ENCODE measurements at places on chromosomes 6 and 20.

GRCh38 chr20:14979453-14979986, 642.1 kb upstream of the FLRT3 start:
- DNase-seq = no peak

DNA sequence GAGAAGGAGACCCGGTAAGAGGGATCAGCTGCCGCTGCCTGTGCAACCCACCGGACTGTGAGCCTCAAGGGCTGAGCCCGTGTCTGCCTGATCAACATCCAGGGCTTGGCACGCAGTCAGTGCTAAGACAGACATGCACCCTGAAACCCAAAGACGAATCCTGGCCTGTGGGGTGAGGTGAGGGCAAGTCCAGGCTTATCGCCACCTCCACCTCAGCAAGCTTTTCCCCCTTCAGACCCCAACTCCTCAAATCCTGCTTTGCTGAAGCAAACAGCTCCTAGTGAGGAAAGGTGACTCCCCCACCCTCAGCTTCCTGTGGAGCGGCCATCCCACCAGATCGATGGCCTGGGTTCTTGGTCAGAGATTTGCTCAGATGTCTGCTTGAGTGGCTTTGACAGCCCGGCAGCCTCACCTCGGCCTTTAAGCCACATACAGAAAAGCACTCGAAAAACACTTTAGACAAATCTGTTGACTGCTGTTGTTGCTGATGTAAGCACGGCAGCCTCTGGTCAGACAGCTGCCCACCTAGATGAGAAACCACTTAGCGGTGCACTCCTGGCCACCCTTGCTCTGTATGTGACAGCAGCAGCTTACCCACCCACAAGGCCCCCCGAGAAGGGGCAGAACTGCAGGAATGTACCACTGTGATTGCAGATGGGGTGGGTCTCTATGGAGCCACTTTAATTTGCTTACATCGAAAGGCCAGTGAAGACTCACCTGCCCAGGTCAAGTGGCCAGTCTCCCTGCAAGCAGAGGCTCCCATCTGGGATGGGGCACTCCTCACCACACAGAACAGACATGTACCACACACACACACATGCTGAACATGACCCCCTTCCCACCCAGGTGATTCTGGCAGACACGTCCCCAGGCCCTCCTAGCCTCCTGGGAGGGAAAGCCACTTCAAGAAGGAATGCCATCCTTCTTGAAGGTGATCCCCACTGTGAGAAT, 14.8 kb downstream of the MTCH1 start:
- no peak for DNase-seq

GRCh38 chr20:5080384-5080877, 39.3 kb downstream of the PCNA start:
- peak; percentile 89 for DNase-seq

DNA sequence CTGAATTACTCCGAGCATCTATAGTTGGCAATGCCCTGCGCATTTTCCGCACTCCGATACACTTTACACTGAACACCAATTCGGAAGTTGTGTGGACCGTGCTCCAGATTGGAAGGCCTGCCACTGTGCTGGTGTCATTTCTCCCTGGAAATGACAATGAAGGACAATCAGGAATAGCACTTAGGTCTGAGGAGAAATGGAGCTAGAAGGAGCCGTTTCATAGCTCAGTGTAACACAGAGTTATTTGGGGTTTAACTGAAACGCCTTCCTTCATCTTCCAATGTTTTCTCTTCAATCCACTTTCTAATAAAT, 501 bp upstream of the PLA2G7 start:
- no peak for DNase-seq

GRCh38 chr6:96521306-96521643, 331 bp upstream of the UFL1 start:
- no peak for DNase-seq

GRCh38 chr20:36173451-36173933, 19.0 kb downstream of the EPB41L1 start:
- no peak for DNase-seq

- no peak for DNase-seq
Measured at GRCh38 chr6:169906004-169906687, 154.7 kb downstream of the ERMARD start.

DNA sequence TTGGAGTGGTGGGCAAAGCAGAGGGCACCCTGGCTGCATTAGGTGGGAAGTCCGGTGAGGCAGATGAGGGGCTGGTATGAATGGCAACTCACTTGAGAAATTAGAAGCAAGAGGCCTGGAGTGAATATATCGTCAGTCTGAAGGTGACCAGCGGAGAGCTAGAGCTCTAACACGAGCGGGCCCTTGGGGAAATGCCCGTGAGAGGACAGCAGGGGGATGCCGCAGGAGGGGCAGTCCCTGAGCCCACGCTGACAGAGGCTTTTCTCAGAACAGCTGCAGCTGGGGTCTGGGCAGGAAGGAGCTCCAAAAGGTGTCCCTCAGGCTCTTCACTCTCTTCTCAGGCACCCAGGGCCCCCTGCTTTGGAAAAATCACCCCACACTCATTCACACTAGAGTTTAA, 32.0 kb upstream of the CD93 start:
- DNase-seq = no peak

GRCh38 chr6:74853991-74854390, 351.9 kb downstream of the COL12A1 start:
- DNase-seq = no peak

GRCh38 chr6:147906361-147906760, 397.9 kb downstream of the SAMD5 start:
- no peak for DNase-seq

- peak; percentile 41 for DNase-seq
Measured at GRCh38 chr6:153108315-153108714, 22.8 kb downstream of the RGS17 start.

DNA sequence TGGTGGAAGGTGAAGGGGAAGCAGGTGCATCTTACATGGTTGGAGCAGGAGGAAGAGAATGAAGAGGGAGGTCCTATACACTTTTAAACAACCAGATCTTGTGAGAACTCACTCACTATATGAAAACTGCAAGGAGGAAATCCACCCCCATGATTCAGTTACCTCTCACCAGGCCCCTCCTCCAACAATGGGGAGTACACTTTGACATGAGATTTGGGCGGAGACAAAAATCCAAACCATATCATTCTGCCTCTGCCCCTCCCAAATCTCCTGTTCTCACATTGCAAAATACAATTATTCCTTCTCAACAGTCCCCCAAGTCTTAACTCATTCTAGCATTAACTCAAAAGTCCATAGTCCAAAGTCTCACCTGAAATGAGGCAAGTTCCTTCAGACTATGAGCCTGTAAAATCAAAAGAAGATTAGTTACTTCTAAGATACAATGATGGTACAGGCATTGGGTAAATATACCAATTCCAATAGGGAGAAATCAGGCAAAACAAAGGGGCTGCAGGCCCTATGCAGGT, 60.5 kb downstream of the EDN1 start:
- no peak for DNase-seq

DNA sequence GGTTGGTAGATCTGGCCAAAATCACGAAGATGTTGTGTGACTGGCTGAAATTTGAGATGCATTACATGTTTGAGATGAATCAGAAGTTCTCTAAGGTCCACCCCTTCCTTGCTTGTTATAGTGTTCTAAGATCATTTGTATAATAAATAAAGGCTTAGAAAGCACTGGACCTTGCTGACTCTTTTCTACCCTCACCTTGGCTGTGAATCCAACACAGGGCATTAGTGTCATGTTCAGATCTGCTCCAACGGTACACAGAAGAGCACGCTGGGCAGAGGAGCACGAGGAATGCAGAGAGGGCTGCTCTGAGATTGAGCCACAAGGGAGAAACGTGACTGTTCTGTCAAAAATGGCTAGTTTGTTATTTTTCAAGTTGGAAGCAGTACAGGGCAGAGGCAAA, 169.5 kb upstream of the HDAC2 start:
- no peak for DNase-seq

- no peak for DNase-seq
Measured at GRCh38 chr6:17861361-17861760, 126.1 kb downstream of the KIF13A start.

DNA sequence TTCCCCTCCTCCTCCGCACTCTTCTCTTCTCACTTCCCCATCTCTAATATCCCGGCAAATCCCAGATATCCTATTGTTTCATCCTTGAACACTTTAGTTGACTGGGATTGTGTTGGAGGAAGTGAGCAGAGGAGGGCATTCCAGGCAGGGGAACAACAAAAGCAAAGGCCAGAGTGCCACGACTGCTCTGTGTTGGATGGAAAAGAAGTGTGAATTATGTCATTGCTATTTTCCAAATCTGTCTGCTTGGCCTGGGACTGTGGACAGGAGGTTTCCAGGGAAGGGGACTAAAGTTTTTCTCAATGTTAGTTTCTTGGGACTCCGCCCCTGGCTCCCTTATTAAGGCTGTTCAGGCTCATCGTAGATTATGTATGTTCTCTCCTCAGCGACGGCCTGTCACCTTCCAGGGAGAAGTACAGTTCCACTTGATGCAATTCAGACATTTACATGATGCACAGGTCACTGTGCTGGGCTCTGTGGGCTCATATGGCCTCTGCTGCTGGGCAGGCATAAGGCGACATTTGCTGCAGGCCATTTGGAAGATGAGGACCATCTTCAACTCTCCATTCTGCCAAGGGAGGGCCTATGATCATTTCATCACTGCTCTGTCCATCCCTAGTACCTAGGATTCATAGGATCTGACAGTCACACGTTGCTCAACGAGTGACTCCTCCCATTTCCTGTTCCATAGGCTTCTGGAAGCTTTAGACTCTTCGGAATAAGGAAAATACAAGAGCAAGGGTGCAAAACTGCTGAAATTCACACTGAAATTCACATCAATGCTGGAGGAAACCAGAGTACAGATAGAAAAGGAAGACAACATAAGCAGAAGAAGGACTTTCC, 99.1 kb upstream of the KCNK16 start:
- no peak for DNase-seq

GRCh38 chr20:25272223-25273000, 24.5 kb downstream of the PYGB start:
- no peak for DNase-seq

- peak; percentile 61 for DNase-seq
Measured at GRCh38 chr6:83514866-83515466, 2.6 kb downstream of the PRSS35 start.

DNA sequence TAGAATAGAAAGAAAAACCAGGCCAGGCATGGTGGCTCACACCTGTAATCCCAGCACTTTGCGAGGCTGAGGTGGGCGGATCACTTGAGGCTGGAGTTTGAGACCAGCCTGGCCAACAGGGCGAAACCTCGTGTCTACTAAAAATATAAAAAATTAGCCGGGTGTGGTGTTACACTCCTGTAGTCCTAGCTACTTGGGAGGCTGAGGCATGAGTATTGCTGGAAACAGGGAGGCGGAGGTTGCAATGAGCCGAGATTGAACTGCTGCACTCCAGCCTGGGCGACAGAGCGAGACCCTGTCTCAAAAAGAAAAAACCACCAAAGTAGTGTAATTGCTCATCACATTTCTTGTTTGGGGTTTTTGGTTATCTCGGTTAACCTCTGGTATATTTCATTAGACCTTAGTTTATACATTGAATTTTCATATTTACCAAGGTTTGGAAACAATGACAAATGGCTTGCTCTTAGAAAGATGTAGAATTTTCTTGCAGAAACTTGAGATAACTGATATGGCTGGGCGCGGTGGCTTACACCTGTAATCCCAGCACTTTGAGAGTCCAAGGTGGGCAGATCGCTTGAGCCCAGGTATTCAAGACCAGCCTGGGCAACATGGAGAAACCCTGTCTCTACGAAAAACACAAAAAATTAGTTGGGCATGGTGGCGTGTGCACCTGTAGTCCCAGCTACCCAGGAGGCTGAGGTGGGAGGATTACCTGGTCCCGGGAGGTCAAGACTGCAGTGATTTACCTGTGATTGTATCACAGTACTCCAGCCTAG, 14.2 kb downstream of the ITCH start:
- no peak for DNase-seq

DNA sequence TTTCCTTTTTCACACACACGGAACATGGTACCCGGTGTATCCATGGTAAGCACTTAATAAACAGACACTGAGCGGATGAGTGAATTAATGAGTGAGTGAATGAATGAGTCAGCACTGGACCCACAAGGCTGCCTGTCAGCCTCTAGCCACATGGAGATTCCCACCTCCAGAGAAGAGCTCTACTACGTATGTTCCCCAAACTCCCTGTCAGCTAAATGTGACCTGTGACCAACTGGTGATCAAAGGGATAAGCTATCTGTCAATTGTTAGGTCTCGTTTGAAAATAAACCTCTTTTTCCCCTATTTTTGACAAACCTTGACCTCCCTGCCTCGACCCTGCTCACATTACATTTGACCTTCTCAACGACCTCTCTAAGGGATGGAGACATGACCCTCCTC, 24.5 kb upstream of the TAF8 start:
- DNase-seq = no peak

GRCh38 chr6:91149246-91149955, 562.5 kb upstream of the MAP3K7 start:
- no peak for DNase-seq

DNA sequence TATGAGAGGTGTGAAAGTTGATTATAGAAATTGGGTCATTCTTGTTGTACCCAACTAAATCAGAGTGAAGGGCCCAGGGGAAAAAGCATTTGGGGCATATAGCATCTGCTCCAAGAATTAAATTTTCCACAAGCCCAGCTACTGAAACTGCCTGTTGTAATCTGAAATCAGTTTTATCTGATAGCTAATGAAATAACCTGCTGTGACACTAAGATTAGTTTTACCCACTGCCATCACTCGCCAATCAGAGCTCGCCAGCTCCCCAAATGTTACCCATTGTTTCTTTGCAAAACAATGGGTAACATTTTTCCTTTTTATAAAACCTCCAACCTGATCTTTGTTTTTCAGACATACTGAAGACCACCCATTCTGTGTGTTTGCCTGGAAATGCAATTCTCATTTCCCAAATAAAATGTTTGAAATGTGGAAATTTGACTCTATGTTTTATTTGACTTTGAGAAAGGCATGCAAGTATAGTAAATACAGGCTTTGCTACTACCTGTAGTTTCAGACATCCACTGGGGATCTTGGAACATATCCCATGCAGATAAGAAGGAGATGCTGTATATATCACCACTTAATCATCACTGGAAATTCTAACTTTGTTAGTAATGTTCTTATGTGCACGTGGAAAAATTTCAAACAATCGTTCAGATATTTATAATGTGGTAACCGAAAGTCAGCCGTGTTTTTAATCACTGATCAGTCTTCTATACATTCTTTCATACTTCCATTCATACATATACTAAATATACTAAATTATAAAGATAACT, 6.3 kb upstream of the AHI1 start:
- DNase-seq = peak; percentile 58

GRCh38 chr6:106759112-106759511, 129.7 kb downstream of the QRSL1 start:
- no peak for DNase-seq

DNA sequence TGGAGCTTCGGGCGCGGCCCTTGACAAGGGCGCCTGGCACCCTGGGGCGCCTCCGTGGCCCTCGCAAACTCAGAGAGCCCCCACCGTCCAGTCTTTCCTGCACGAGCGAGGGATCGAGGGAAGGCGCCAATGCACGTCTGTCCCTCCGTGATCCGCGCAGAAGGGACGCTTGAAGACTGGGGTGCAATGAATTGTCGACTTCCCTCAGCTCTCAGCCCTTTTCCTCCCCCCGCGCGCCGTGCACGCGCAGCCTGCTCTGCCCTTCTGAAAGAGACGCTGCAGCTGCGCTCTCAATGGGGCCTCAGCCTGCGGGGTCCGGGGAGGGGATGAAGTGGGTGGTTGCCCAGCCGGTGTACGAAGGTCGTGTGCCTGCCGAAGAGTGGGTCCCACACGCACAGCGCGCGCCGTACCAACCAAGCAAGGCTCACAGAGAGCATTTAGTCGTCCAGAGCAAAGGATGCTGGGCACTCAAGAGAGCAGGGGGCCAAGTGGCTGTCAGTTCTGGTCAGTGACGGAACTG, 5.5 kb upstream of the SOX4 start:
- peak; percentile 55 for DNase-seq
